ENCODE measurements at places on chromosomes 16 and 17.

DNA sequence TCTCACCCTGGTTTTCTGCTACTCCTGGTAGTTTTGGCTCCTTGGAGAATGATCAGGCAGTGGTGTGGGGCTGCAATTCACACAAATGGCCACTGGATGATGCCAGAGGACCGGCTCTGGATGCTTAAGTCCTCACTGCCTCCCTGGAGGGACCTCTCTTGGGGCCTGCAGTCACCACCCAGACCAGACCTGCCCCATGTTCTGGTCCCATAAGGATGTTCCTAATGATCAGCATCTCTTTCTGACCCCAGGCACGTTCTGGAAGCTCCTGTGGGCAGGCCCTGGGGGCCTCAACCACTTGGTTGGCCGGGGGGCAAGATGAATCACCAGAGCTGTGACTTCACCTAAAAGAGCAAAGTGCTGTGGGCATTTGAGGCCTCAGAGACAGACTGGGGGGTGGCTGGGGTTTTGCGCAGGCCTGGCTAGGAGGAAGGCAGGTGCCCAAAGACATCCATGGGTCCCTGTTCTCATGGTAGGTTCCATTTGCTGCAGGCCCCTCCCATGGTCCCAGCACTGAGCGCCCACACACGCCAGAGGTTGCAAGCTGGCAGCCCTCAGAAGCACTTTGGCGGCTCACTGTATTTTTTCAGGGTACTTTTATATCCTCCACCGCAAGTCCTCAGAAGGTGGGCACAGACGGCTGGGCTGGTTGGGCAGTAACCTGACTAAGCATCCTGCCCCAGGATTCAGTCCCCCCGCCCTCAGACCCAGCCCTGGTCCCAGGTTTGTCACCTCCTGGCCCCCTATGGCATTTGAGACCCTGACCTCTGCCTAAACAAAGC is 53.2 kb downstream of the NT5M start:
- peak; percentile 61 for DNase-seq

- DNase-seq, result no peak
Measured at GRCh38 chr16:69562813-69563212, 3.0 kb upstream of the NFAT5 start.

- peak; percentile 1 for DNase-seq
Measured at GRCh38 chr16:56041556-56042140, 149.6 kb upstream of the GNAO1 start.

DNA sequence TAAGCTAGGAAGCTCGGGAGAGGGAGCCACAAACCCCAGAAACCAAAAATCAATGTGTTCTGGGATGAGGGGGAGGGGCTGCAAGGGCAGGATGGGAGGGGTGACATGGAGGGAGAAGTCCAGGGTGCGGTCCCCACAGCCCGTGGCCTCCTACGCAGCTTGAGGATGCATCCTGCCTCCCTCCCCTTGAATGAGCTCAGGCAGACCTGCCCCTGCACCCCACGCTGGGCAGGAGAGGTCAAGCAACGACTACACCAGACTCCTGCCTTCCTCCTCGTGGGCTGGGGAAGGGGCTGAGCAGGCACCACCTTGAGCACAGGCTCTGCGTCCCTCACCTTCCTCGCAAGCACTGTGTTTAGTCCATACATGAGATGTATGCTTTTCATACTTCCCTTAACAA is 3.9 kb downstream of the ANKRD13B start:
- no peak for DNase-seq

GRCh38 chr16:82682767-82683166 is 56.0 kb downstream of the CDH13 start:
- DNase-seq, result no peak

GRCh38 chr17:61118871-61119270 is 280.8 kb upstream of the TBX2 start:
- DNase-seq, result no peak

DNA sequence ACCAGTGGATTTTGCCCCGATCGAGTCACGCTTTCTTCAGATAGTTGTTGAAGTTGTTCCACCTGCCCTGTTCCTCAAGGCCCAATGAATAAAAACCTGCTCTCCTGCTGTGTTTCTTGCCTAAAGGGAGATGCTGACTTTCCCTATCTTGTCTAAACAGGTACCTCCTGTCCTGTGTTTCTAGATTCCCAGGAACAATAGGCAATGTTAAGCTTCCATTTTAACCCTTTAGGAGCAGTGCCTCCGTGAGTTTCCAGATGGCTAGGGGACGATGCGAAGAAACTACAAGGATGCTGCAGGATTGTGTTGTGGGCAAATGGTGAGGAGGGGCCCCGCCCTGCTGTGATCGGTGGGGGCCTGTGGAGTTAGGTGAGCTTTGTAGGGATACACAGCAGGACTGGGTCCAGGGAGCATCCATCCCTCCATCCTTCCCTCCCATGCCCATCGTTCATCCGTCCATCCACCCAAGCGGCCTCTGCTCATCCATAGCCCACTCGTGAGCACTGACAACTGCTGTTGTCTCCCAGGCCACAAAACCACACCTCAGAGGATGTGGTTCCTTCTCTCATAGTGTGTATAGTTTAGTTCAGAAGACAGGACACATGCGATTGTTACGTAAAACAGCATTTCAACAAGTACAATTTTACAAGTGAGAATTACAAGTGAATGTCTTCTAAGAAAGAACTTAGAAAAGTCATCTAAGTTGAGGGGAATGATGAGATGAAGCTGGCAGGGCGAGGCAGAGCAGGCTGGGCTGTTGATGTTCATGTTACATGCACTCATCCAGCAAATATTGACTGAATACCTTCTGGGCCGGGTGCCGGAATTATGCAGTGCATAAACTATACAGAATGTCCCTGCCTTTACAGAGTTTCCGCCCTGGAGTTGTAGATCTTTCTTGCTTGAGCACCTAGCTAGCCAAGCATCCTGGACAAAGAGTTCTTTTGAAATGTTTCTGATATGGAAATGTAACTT is 5.2 kb downstream of the ARSG start:
- no peak for DNase-seq

GRCh38 chr16:67170168-67170948 is at the start of gene NOL3:
NOL3 (plus strand) TSS chr16:67170538.
- peak; percentile 25 for DNase-seq

GRCh38 chr16:12265108-12265507 is 288.6 kb downstream of the SNX29 start:
- DNase-seq, result no peak
